ENCODE measurements at places on chromosomes 1 and 21.

- DNase-seq: no peak
Measured at GRCh38 chr1:17837233-17838030, 82.3 kb downstream of the ACTL8 start.

GRCh38 chr1:159370855-159371254 is 61.1 kb upstream of the OR10J4 start:
- no peak for DNase-seq

GRCh38 chr1:11703357-11704193 is 12.1 kb downstream of the DRAXIN start:
- DNase-seq: no peak

- no peak for DNase-seq
Measured at GRCh38 chr1:154626456-154627256, 18.7 kb upstream of the ADAR start.

GRCh38 chr1:76989976-76990375 is 122.7 kb downstream of the ST6GALNAC5 start:
- no peak for DNase-seq

DNA sequence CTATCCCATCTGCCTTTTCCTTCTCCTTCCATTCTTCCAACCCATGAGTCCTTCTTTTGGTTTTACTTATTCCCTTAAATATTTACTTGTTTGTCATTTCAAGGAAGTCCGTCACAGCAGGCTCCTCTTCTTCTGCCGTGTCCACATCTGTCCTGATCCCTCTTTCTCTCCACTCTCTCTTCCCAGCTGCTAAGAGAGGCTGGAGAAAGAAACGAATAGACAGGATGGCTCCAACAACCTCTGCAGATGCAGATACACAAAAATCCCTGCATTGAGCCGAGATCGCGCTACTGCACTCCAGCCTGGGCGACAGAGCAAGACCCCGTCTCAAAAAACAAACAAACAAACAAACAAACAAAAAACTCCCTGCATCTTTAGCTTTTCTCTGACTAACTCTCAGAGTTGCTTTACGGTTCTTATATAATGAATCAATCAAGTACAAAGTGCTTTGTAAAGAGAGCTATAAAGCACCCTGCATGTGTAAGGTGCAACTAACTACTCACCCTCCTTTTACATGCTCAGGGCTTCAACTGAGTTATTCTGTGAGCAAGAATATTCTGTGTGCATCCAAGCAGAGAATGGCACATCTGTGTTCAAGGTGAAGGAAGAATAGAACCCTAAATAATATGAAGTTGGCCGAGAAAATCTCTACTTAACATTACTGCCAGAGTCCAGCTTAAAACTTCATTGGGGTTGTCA is 3.8 kb upstream of the SAMD13 start:
- no peak for DNase-seq

GRCh38 chr1:21904704-21905520 is 32.2 kb downstream of the HSPG2 start:
- DNase-seq: peak; percentile 21

GRCh38 chr1:206030714-206031113 is 7.0 kb upstream of the CTSE start:
- peak; percentile 82 for DNase-seq

- DNase-seq: no peak
Measured at GRCh38 chr1:81666586-81666985, 134.1 kb upstream of the ADGRL2 start.

DNA sequence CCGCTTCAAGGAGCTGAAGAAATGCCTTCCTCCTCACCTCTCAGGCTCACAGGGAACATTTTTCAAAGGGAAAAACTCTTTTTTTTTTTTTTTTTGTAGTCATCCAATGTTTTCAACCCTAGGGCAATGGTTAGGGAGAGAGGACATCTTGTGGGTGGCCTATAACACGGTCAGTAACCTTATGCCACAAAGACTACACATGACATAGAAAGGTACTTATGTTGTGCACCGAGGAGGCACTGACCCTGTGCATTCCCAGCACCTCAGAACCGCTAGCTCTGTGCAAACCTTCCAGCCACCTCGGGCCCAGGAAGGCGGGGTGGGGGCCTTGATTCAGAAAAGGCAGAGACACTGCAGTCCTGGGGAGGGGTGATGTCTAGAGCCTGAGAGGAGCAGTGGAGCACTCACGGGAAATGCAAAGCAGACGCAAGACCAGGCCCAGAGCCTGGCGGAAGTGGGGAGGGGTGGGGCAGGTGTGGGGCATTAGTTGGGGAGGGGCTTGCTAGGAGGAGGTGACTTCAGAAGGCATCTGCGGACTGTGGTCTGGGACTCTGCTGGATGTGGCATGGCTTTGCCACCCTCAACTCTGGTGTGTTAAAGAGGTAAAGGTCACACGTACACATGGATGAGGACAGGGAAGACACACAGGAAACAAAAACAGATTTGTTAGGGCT is 68.6 kb downstream of the MDM4 start:
- DNase-seq: peak; percentile 27

- no peak for DNase-seq
Measured at GRCh38 chr1:195434566-195435203, 1173.6 kb downstream of the KCNT2 start.

Measured in activated CD4-positive, alpha-beta T cell treated with anti-CD3 and anti-CD28 coated beads, Interleukin-10, Interleukin-2, amounts not matched to agents 100 ng/mL and 50 ng/mL, durations not matched to agents 16 hours and 8 hours (primary cell).